Astrocyte of the cerebellum (primary cell): ENCODE measurements at places on chromosomes 5 and 9.

- DNase-seq = no peak
Observed at GRCh38 chr9:108634672-108635462, 220.9 kb downstream of the ACTL7B start.

GRCh38 chr5:10599113-10599512 lies 35.2 kb downstream of the ANKRD33B start:
- no peak for DNase-seq

GRCh38 chr5:18761801-18762200 lies 1127.5 kb downstream of the TAF11L14 start:
- DNase-seq = no peak

GRCh38 chr5:88674356-88675167 lies 208.4 kb downstream of the MEF2C start:
- DNase-seq = no peak

DNA sequence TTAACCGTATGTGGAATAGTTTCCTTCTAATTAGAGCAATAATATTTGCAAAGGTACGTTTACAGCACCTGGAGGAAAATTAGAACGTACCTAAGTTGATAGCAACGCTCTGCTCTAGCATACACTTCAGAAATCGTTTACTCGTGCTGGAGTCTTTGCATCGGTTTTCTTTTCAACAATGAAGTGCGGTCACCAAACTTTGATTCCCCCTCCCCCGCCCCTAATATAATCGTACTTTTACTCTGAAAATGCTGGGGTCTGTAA lies 506 bp downstream of the ADAMTS19 start:
- no peak for DNase-seq

DNA sequence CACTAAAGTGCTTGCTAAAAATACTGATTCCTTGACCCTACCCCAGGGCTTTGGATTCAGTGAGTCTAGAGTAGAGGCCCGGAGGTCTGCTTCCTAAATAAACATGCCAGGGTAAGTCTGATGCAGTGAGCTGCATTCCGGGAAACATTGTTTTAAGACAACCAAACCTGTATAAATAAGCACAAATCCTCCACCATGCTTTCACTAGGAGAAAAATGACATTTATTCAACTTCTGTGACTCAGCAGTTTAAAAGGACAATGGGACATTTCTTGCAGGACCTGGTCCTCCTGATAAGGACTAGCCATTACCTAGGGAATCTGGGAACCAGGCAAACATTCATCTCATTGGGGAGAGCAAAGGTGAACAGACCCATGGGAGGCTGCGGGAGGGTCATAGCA lies 335.3 kb downstream of the MLLT3 start:
- no peak for DNase-seq

DNA sequence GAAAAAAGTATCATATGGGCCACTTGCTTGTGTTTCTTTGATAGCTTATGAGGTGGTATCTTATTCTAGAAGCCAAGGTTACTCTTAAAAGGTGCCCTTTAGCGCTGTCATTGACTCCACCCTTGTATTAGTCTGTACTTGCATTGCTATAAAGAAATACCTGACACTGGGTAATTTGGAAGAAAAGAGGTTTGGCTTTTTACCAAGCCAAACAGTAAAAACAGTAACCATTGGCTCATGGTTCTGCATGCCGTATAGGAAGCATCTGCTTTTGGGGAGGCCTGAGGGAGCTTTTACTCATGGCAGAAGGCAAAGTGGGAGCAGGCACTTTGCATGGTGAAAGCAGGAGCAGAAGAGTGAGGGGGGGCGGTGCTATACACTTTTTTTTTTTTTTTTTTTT lies 87.4 kb downstream of the TEK start:
- DNase-seq = no peak

DNA sequence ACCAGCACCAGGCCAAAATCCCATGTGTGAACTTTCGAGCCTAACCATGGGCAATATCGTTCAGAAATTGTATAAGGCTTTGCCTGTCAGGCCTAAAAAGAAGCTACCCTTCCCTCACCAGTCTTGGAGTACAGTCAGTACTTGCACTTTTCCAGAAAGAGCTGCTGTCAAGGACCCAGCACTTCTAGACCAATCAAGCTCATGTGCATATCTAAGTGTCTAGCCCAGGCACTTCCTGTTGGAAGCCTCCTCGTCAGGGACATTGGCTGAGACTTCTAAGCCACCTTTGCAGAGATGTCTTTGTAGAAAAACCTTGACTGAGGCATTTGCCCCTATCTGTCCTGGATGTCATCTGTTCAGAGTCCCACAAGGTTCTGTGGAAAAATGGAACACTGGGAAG lies 1930.5 kb downstream of the EFNA5 start:
- no peak for DNase-seq

GRCh38 chr9:15522130-15522755 lies 11.5 kb upstream of the PSIP1 start:
- DNase-seq = no peak

GRCh38 chr5:143215690-143216089 lies 187.8 kb downstream of the NR3C1 start:
- DNase-seq = no peak

GRCh38 chr9:77825361-77825760 lies 177.2 kb upstream of the GNA14 start:
- no peak for DNase-seq

GRCh38 chr5:41508696-41509398 lies 1.6 kb downstream of the PLCXD3 start:
- no peak for DNase-seq

GRCh38 chr9:123584202-123585176 lies 228.5 kb downstream of the CRB2 start:
- no peak for DNase-seq

GRCh38 chr5:1746371-1747078 lies 53.1 kb downstream of the MRPL36 start:
- DNase-seq = no peak
